NCI-H69 (cell line): ENCODE measurements at places on chromosomes 7 and 10.
A peak's percentile ranks its signal among the peaks of the same experiment; 100 is the strongest.

- peak; percentile 36 for DNase-seq
Observed at GRCh38 chr10:95308389-95309302, 17.8 kb upstream of the PDLIM1 start.

DNA sequence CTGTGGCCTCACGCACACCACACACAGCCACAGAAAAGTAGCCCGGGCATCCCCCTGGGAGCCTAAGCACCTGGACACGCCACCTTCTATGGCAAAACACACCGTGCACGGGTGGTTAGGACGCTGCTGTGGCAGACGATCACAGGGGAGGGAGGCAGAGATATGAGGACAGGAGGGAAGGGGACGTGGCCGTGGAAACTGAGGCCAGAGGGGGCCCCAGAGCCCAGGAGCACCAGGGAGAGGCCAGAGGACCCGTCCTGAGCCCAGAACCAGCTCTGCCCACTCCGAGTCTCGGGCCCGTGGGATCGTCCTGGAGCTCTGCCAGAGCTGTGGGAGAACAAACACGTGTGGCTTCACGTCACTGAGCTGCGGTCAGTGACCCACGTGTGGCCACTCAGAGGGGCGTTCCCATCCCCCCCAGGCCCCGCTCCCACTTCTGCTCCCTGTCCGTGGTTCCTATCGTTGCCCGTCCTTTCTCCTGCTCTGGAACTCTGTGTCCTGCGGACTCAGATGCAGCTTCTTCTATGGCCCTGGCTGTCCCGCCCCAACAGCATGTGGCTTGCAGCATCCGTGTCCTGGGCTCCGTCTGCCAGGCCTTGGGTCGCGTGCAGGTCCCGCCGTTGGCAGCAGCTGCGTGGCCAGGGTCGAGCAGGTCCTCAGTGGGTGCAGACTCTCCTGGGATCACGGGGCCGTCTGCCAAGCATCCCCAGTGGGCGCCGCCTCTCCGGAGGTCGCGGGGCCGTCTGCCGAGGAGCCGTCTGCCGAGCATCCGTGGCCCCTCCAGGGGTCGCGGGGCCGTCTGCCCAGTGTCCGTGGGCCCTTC is 31.0 kb downstream of the GET4 start:
- peak; percentile 44 for DNase-seq

GRCh38 chr7:194252-195009 is 2.1 kb downstream of the FAM20C start:
- no peak for DNase-seq

GRCh38 chr10:102645741-102646609 is 1.7 kb downstream of the TRIM8 start:
- peak; percentile 69 for DNase-seq

DNA sequence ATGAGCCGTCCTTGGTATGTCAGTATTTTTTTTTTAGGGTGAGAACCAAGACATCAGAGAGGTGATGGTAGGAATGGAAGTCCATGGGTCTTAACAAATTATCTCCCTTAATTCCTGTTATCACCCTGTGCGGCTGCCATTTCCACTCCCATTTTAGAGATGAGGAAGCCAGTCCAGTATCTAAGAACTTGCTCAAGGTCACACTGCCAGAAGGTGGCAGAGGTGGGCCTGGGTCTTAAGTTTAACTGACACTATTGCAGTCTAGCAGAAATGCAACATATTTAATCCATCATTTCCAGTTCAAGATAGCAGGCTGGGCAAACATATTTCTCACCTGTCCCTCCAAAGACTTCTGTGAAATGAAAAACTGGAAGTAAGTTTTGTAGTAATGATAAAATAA is 108.3 kb downstream of the GLI3 start:
- DNase-seq, result no peak

- no peak for DNase-seq
Observed at GRCh38 chr7:78904983-78905382, 548.5 kb downstream of the MAGI2 start.

- no peak for DNase-seq
Observed at GRCh38 chr7:142927085-142927745, 6.3 kb downstream of the TRPV5 start.

- DNase-seq, result no peak
Observed at GRCh38 chr10:112966194-112966855, 16.3 kb downstream of the TCF7L2 start.

- DNase-seq, result peak; percentile 89
Observed at GRCh38 chr7:104482362-104483037, 154.1 kb downstream of the LHFPL3 start.

- no peak for DNase-seq
Observed at GRCh38 chr7:28054531-28055160, 125.9 kb downstream of the JAZF1 start.

DNA sequence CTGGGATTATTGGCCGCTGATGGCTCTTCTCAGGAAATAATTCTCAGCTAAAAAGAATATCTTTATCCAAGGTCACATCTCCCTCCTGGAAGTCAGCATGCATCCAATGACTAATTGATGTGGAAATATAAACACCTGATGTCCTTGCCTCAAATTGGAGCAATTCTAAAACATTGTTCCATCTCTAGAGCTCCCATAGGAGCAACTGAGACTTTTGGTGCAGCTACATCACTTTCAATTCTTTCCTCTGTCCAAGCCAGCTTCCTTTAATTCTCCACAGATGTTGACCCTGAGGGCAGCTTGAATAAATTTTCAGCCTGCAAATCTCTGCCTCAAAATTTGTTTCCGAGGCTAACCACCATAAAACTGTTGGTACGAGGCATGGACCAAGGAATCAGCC is 43.9 kb upstream of the KCND2 start:
- no peak for DNase-seq

DNA sequence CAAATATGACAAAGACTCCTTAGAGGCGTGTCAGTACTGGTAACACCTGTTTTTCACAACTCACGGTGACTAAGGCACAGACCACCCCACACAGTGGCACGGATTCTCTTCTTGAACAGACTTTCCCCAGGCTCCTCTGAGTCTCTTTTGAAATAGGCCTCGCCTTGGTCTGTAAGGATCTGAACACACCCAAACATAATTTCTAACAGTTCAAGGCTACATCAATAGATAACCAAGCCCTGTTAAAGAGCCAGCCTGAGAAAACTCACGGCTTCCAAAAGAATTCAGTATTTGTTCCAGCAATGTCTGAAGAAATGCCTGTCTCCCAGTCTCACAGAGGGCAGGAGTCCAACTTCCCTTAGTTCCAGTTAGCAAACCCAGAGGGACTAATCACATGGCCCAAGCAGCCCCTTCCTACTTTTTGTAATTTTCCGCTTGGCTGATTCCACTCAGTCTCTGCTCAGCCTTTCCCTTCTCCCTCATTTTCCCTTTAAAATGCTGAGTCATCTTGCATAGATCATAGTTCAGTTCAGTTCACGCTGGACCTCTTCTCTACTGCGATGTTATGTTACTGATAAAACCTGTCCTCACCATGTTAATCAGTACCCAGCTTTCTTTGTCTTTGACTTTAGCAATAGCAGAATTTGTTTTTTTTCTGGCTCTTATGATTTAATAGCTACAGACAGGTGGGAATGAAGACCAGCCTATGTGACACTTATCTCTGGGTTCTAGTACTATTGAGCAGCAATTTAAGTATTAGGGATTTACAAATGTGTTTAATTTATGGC is 22.6 kb upstream of the AKR1C3 start:
- DNase-seq, result peak; percentile 66

GRCh38 chr10:14779001-14779651 is 4.4 kb upstream of the FAM107B start:
- DNase-seq, result no peak

DNA sequence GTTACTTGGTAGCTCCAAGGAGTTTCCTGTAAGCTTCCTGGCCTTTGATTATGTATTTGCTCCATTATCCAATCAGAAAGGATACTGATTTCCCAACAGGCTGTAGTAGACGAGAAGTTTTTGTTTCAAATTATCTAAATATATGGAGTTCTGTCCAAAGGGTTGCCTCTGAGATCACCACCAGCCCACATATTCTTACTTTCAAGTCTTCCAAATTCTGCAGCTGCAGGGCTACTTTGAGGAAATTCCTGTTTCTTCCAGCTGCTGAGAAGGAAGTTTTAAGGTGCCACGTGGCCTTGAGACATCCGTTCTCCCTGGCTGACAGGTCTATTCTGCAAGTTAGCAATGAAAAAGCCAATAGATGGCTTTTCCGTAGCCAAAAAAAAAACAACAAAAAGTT is 286.0 kb downstream of the TWIST1 start:
- no peak for DNase-seq

- peak; percentile 56 for DNase-seq
Observed at GRCh38 chr10:38093816-38094157, 350 bp upstream of the ZNF37A start.

- peak; percentile 30 for DNase-seq
Observed at GRCh38 chr7:140726281-140726680, 29.8 kb downstream of the NDUFB2 start.

GRCh38 chr7:1324028-1324900 is 91.6 kb downstream of the UNCX start:
- DNase-seq, result no peak

DNA sequence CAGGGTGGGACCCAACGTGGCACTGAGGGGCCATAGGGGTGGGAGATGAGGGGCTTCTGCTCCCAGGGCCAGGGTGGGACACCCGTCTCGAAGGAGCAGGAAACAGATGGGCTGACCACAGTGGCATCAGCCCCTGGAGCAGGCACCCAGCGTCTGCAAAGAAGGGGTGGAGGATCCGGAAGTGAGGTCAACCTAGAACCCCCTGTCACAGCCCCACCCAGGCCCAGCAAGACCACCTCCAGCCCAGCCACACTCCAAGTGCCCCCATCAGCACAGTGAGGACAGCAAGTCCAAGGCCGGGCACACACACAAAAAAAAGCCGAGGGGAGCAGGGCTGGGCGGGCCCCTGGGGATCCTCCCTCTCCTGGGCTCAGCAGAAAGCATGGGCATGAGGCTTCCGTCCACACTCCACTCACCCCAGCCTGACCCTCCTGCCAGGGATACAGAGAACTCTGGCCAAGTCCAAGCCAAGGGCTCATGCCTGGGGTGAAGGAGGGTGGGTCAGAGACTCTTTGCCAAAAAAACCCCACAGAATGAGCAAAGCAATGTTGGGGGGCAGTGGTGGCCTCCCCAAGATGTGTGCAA is 111.0 kb downstream of the FOXL3 start:
- no peak for DNase-seq

GRCh38 chr7:150668472-150668911 is 17.0 kb upstream of the GIMAP2 start:
- DNase-seq, result no peak

- DNase-seq, result no peak
Observed at GRCh38 chr7:155166673-155167370, 96.7 kb downstream of the HTR5A start.

DNA sequence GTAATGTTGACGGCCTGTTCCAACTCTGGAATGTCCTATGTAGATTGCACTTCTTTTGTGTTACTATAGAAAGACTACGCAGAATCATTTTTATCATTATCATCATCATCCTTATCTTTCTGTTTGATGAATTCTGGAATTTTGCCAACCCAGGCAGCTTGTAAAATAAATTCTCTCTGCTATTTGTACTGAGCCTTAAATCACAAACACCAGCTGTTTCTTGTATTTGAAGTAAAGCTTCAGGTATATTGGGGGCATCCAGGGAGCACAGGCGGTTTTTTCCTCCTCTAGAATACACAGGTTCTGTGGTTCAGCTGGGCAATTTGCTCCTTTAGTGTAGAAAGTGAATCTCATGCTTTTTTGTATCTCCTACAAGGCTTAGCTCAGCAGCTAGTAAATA is 14.9 kb upstream of the CPA5 start:
- peak; percentile 58 for DNase-seq

DNA sequence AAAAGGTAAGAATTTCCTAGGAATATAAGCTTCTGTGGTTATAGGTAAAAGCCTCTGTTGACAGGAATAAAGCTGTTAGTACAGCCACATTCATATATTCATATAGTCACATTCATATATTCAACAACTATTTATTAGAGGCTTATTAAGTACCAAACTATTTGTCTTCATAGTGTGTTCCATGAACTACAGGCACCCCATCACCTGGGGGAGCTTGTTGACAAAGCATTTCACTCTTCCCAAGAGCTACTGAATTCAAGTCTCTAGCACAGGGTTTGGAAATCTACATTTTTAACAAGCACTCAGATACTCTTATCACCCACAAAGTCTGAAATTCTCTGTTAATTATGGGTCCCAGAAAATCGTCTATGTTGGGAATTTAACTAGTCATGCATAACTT is 110.6 kb downstream of the RNLS start:
- DNase-seq, result no peak

GRCh38 chr10:48460182-48460581 is 144.7 kb downstream of the ARHGAP22 start:
- DNase-seq, result no peak

GRCh38 chr10:119893074-119893473 is 544 bp downstream of the SEC23IP start:
- peak; percentile 12 for DNase-seq

DNA sequence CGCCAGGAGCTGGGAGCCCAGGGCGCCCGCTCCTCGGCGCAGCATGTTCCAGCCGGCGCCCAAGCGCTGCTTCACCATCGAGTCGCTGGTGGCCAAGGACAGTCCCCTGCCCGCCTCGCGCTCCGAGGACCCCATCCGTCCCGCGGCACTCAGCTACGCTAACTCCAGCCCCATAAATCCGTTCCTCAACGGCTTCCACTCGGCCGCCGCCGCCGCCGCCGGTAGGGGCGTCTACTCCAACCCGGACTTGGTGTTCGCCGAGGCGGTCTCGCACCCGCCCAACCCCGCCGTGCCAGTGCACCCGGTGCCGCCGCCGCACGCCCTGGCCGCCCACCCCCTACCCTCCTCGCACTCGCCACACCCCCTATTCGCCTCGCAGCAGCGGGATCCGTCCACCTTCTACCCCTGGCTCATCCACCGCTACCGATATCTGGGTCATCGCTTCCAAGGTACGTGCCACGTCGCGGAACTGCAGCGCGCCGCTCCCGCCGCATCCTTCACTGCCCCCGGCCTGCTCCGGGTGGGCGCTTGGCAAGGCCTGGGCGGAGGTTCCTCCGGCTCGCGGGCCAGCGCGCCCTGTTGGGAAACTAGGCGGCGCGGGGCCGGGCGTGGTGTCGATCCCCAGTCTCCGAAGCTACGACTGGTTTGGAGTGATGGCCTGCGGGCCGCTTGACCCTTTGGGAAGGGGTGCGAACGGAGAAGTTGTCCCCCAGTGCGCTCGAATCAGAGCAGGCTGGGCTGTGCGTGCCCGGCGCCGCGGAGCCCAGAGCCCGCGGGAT is 868 bp downstream of the EMX2 start:
- peak; percentile 75 for DNase-seq

- peak; percentile 97 for DNase-seq
Observed at GRCh38 chr7:151085691-151086620, at the start of gene AGAP3. Gene AGAP3, plus strand, starts transcription at chr7:151086475. Its CDS starts 267 bp downstream, at chr7:151086742.
